Vagina (tissue), 2 donors: ENCODE measurements at places on chromosomes 13 and 19. TPM values are rescaled to one million over a fixed set of nuclear protein-coding genes. Genes with fewer than 3 reads are reported as not detected.

The FUT2 gene
- 6.1 TPM for total RNA-seq

The SIGLEC10 gene
- total RNA-seq = 3.7 TPM

The CDC42EP5 gene
- total RNA-seq = 33.4 TPM

The SCN1B gene
- total RNA-seq = 8.6 TPM

The MAB21L1 gene
- total RNA-seq = 0.74 TPM

The KLK2 gene
- not detected for total RNA-seq

The INTS6 gene
- total RNA-seq = 56.2 TPM

The IGLON5 gene
- not detected for total RNA-seq

The STOML3 gene
- not detected for total RNA-seq

The PRODH2 gene
- total RNA-seq = not detected

The CARM1 gene
- 28.2 TPM for total RNA-seq

The CEACAM19 gene
- 7.1 TPM for total RNA-seq

The ZNF536 gene
- total RNA-seq = 2.5 TPM
